Foreskin keratinocyte (primary cell): ENCODE measurements at places on chromosomes 1 and 21.

- no peak for DNase-seq
Observed at GRCh38 chr1:248288391-248288790, 10.6 kb upstream of the OR2T33 start.

- DNase-seq: peak; percentile 57
Observed at GRCh38 chr1:154014154-154014907, 23.8 kb downstream of the RPS27 start.

- peak; percentile 20 for DNase-seq
Observed at GRCh38 chr1:74652711-74653139, 20.9 kb downstream of the ERICH3 start.

DNA sequence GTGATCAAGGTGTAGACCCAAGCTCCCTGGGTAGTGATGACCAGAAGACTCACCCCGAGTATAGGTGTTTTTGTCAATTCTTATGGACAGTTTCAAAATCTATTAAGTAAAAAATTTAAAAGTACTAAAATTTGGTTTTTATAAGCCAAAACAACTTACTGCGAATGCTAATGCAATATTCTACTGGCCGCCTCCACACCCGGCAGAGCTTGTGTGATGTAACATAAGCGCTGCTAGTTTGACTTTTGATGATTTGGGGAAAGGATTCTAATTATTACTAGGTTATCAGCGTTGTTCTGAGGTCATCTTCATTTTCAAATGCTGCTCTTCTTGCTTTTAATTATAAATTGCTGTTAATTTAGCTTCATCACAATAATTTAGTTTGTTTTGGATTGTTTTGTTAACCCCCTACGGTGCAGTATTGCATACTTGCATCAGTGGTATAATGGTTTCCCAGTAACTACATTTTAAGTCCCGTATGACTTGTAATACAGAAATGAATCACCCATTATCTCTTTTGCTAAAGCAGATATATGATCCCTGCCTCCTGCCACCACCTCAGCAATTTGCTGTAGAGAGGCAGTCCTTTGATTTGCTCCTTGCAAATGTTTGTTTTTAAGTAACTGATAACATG is 178.0 kb downstream of the SDCCAG8 start:
- no peak for DNase-seq

- DNase-seq: no peak
Observed at GRCh38 chr1:108570128-108570527, 10.2 kb downstream of the EEIG2 start.

- no peak for DNase-seq
Observed at GRCh38 chr1:156644640-156645039, 2.7 kb downstream of the BCAN start.
